NCI-H187 (cell line): ENCODE measurements at places on chromosomes 7 and 10.

DNA sequence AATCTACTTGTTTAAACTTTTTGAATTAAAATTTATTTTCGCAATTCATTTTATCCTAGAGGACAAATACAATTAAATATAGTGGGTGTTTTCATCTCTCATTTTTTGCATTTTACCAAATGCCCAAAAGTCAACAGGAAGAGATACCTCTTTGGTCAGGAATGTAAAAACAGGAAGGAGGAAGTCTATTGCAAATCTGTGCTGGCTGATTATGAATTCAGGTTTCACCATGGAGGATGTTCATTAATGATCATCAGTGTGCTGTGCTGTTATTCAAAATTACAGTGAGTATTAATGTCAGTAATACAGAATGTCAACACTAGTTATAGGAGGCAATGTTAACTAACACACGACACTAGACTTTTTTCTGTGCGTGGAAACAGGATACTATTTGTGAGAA lies 24.7 kb downstream of the EXOC6 start:
- no peak for DNase-seq

GRCh38 chr10:117534321-117535297 lies 7.9 kb upstream of the EMX2 start:
- DNase-seq, result no peak

- no peak for DNase-seq
Measured at GRCh38 chr10:6460861-6461409, 119.1 kb downstream of the PRKCQ start.

DNA sequence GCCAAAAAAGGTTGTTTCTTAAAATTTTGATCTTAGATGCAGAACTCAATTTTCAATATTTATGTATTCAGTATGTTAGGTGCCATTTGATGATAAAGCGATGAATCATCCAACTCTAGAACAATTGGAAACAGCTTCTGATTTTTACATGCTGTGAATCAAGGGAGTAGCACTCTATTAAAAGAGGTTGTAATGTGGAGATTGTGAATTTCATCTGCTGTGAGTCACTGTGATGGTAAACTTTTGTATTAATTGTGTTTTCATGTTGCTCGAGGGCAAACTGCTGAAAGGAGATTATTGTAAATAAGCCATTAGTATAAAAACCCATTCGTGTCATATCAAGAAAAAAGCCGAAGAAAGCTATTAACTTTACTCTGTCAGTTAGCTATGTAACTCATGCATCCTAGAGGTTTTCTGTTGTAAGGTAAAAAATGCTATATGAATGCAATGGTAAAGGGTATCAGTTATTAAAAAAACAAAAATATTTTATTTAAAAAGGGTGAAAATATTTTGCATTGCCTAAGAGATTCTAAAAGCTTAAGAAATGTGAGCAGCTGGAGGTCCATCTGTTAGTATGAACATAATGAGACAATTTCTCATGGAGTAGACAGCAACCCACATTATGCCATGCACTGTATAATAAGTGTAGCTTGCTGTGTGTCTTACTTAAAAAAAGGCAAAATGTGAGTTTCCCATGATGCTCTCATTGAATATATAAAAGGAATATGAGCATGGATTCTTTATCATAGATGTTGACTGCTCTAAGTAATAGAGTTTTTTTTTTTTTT lies 511.0 kb upstream of the PCDH15 start:
- DNase-seq, result no peak

DNA sequence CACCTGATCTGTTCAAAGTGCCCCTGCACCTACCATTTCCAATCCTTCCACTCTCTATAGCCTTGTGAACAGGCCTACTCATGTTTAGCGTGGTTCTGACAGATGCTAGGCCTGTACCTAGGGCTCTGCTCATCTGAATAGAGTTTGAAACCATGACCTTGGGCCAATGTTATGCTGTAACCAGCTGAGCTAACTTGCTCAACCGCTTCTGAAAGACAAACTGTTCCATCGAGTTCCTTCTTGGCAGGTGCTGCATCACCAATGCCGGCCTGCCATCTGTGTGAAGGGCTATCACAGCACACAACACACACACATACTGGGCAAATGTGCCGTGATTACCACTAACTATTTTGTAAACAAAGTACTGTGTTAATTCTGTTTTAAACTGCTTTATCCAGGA lies 419.0 kb upstream of the GALNT17 start:
- DNase-seq, result no peak

DNA sequence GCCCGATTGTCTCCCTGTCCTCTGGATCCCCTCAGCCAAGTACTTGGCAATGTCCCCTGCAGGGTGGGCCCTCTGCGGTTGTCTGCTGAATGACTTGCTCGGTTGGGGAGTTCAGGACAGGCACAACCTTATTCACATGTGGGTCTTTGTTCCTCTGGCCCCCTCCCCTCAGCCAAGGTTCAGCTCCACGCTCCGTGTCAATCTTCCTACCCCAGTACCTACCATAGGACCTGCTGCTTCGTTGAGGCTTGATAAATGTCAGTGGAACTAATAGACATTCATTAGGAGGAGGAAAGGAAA lies 7.1 kb downstream of the CPA5 start:
- peak; percentile 81 for DNase-seq

DNA sequence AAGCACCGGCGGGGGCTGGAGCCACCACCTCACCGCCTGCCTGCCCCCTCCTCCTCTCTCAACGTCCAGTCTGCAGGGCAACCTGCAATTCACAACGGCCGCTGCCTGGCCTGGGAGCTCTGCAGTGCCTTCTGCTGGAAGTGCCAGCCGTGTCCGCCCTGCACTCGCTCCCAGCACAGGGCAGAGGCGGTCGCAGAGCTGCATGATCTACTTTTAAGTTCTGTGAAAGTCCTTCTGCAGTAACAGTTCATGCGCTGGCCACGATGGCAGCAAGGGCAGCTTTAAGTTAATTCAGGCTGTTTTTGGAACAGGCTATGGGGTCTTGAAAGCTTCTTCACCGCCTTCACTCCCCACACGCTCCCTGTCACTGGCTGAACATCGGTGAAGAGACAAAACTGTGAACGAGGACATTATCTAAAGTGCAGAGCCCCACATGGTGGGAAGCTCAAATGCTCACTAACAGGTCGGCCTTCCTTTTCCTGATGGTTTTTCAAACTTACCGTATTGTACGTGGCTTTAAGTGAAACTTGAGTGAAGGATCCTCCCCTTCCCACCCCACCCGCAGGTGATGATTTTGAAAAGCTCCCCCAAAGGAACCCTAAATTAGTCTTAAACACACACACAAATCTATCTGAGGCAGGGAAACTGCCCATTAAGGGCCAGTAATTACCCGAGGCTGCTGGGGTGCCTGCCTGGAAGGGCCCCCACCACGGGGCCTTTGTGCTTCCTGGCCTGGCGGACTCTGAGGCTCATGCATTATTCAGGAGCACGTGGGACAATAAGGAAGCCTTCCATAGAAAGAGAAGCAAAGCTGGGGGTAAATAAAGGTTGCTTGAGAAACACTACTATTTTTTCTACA lies 504.3 kb downstream of the DNAJB6 start:
- no peak for DNase-seq

- DNase-seq, result no peak
Measured at GRCh38 chr7:40937879-40938278, 765.0 kb downstream of the INHBA start.

DNA sequence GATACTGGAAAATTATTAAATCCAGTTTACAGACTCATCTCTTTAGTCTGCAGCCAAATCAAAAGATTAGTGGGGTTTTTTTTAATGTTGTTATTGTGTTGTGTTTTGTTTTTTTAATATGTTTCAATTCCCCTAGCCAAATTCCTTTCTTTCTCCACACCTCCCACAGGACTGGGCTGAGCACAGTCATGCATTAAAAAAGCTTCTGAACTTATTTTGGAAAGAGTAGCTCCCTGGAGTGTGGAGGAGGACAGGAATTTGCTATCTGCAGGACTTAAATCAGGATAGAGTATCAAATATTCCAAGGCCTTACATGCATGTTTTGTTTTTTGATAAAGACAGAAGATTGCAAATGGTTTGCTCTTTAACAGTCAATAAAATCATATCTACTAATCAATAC lies 90.7 kb downstream of the GNAI1 start:
- no peak for DNase-seq

- DNase-seq, result no peak
Measured at GRCh38 chr7:81676813-81677212, 93.0 kb downstream of the HGF start.

DNA sequence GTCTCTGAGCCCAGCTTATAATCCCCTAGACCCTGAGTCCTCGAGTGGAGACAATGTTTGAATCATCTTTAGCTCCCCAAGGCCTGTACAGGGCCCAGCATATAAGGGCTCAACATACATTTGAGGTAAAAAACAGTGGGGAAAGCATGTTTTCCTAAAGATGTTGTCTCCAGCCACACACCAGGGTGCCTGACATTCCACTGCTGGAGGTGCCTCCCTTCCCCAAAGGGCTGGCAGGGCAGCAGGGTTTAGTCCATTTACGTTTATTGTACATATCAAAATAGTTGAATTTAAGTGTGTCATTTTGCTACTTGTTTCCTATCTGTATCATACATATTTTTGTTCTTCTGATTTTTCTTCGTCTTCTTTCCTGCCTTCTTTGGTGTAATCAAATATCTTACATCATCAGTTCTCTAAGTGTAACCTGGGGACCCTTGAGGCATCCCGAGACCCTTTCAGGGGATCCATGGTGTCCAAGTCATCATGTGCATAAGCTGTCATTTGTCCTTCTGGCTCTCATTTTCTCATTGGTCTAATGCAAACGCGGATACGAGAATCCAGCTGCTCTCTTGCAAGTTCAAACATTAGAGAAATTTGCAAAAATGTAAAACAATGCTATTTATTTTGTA lies 101.6 kb downstream of the PDGFA start:
- no peak for DNase-seq

- no peak for DNase-seq
Measured at GRCh38 chr10:90732581-90732980, 125.3 kb downstream of the HTR7 start.

DNA sequence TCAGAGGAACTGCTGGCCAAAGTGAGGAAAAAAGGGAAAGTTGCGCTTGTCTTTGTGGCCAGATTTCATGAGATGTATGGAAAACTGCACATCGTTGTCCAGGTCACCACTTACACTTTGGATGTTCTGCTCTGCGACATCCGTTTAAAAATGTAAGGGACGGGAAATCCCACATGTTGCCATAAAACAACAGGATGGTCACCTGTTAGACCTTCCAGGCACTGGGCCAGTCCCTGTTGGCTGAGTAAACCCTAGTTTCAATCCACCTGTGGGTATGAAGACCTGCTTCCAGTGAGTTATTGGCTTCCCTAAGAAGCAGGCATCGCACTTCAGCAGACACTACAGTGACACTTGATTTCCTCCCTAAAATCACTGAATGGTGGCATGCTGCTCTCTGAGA lies 2.7 kb upstream of the STAMBPL1 start:
- DNase-seq, result no peak

DNA sequence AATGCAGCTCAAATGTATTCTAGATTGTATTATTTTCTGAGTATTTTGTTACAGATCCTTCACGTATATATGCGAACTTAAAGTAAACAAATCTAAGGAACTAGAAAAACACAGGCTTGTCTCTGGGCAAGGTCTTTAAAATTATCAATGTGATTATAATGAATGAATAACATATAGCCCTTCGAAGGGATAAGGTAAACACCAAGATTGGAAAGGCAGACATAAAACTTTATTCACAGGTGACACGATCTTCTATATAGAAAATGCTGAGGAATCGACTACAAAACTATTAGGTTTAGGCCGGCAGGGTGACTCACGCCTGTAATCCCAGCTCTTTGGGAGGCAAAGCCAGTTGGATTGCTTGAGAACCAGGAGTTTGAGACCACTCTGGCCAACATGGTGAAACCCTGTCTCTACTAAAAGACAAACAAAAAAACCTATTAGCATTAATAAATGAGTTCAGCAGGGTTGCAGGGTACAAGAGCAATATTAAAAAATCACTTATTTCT lies 80.4 kb downstream of the CNNM2 start:
- DNase-seq, result no peak

GRCh38 chr10:3992382-3993178 lies 207.6 kb upstream of the KLF6 start:
- DNase-seq, result no peak

DNA sequence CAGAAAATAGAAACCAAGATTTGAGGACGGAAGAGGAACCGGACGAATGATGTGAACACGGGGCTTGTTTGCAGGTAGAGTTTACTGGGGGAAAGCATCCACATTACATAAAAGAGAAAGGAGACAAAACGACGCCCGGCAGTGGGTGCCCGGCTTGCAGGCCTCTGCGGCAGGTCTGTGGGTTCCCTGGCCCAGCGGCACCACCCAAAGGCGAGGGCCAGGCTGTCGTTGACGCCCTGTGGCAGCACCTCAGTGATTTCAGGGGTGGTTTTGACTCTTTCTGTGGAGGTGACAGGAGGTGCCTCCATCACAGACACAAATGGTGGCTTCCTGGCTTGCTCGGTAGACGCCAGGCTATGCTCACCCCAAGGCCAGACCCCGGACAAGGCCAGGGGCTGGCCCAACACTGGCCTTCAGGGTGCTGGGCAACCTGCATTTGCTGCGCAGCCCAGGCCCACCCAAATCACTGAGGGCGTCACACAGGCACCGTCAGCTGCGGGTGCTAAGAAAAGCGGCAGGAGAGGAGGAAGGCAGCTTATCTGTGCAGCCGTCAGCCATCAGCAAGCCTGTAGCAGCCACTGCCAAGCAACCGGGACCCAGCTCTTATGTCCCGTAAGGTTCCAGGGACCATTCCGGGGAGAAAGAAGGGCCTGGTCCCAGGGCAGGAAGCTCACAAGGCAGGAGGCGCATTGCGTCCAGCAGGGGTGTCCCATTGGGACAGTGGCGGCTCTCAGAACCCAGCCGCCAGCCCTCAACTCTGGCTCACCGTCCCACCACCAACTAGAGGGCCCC lies 230.3 kb downstream of the PTPRN2 start:
- DNase-seq, result no peak

GRCh38 chr7:77933394-77933793 lies 134.8 kb downstream of the PHTF2 start:
- DNase-seq, result no peak

GRCh38 chr7:55050281-55050680 lies 31.5 kb downstream of the EGFR start:
- no peak for DNase-seq

DNA sequence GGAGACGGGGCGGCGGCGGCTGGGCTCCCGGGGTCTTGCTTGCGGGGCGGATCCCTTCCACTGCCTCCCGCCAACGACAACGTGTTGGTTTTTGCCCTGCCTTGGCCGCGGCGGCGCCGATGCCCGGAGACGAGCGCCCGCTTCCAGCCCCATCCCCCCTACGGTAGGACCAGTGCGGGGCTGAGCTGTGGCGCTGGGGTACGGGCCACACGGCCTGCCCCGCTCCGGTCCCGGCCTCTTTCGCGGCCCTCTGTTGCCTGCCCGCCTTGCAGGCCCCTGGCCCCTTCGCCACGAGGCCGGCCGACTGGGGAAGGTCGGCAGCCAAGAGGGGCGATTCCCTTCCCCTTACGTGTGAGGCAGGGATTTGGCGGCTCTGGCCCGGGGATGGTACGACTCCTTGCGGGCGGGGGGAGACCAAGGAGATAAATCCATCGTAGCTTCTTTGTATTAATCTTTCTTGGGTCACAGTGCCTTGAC lies 488 bp downstream of the EIF4H start:
- no peak for DNase-seq

DNA sequence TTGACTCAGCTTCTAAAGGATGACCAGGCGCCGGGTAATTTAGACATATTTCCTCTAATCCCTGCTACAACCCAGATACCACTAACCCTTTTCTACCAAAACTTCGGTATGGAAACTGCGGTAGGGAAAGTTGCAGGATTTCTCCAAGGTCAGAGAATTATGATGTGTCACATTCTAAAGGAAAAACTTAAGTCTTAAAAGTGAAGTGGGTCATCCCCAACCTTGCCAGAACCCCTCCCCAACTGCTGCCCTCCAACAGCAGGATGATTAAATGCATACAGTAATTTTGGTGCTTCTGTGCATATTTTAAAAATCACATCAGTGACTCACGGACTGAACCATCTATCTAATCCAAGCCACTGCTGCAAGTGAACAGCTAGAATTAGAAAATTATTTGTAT lies 52.7 kb downstream of the GRB10 start:
- no peak for DNase-seq
